ENCODE measurements at places on chromosomes 12 and 14. TPM values are rescaled to one million over a fixed set of nuclear protein-coding genes. Genes with fewer than 3 reads are reported as not detected.

DNA sequence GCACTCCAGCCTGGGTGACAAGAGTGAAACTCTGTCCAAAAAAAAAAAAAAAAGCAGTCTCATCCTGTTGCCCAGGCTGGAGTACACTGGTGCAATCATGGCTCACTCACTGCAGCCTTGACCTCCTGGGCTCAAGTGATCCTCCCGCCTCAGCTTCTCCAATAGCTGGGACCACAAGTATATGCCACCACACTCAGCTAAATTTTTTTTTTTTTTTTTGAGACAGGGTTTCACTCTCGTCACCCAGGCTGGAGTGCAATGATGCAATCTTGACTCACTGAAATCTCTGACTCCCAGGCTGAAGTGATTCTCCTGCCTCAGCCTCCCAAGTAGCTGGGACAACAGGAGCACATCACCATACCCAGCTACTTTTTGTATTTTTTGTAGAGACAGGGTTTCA lies 5.2 kb upstream of the CNPY2 start:
- H3K27me3 ChIP-seq = no peaks in the 10 kb centered on the region
- H3K4me3 ChIP-seq = no peak overlapping the region
- peaks cover 5% of the 10 kb centered on the region for H3K4me1 ChIP-seq
- no peak overlapping the region for H3K27ac ChIP-seq
- no peak for DNase-seq

DNA sequence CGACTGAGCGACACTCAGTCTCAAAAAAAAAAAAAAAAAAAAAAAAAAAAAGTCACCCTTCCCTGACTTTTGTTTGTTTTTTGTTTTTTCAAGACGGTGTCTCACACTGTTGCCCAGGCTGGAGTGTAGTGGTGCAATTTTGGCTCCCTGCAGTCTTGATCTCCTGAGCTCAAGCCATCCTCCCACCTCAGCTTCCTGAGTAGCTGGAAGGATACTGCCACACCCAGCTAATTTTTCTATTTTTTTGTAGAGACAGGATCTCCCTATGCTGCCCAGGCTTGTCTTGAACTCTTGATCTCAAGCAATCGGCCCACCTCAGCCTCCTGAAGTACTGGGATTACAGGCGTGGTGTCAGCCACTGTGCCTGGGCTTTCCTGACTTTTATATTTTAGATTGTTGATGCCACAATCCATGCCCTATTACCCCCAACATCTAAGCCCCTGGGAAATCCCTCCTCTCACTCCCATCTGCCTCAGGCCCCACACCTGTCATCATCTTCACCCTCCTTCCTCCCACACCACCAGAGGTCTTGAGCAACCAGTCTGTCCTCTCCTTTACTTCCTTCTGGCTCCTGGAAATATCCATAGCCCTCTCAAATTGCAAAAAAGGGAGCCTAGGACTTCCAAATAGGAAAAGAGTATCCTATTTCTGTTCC lies 7.8 kb downstream of the IKZF4 start:
- H3K36me3 ChIP-seq = peaks cover 12% of the 10 kb centered on the region
- no peak overlapping the region for H3K4me3 ChIP-seq
- no peaks in the 10 kb centered on the region for H3K4me1 ChIP-seq
- no peak overlapping the region for H3K27ac ChIP-seq
- no peaks in the 10 kb centered on the region for H3K27me3 ChIP-seq

DNA sequence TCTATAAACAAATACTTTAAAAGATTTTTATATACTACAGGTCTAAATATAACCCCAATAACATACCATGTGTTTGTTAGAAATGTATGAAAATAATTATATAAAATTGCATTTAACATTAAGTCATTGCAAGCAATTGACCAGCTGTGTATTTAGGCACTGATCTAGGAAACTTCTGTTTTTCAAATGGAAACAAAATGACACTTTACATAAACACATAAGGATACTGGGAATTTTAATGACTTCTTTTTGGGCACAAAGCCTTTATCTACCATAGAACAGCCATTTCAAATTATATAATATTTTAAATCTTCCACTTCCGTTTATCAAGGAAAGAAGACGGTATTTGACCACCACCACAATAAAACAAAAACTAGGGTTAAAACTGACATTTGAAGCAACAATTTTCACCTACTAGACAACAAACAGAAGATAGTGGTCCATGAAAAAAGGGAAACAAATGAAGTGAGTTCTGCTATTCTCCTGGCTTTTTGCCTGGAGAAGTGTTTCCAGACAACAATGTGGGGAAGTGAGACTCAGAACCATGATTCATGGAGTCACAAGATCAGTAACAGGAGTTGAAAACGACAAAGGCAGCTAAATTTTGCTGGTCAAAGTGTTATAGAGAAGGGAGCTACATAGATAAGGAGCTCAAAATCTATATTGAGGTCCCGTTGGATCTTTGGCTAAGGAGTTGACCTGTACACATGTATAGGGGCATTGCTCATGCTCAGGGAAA lies 475.1 kb downstream of the TRHDE start:
- no peaks in the 10 kb centered on the region for H3K4me1 ChIP-seq
- H3K27me3 ChIP-seq = no peaks in the 10 kb centered on the region
- no peak overlapping the region for H3K27ac ChIP-seq
- no peak for DNase-seq
- H3K36me3 ChIP-seq = no peaks in the 10 kb centered on the region

DNA sequence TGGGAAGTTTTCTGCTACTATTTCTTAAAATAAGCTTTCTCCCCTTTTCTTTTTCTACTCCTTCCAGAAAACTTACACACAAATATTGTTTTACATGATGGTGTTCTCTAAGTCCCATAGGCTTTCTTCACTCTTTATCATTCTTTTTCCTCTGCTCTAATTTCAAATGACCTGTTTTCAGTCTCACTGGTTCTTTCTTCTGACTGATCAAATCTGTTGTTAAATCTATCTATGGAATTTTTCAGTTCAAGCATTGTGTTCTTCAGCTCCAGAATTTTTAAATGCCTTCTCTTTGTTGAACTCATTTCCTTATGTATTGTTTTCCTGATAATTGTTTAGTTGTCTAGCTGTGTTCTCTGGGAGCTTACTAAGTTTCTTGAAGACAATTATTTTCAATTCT lies 29.5 kb upstream of the CNOT2 start:
- H3K27me3 ChIP-seq = no peaks in the 10 kb centered on the region
- H3K27ac ChIP-seq = no peak overlapping the region
- H3K36me3 ChIP-seq = peaks cover 18% of the 10 kb centered on the region
- no peaks in the 10 kb centered on the region for H3K4me1 ChIP-seq

DNA sequence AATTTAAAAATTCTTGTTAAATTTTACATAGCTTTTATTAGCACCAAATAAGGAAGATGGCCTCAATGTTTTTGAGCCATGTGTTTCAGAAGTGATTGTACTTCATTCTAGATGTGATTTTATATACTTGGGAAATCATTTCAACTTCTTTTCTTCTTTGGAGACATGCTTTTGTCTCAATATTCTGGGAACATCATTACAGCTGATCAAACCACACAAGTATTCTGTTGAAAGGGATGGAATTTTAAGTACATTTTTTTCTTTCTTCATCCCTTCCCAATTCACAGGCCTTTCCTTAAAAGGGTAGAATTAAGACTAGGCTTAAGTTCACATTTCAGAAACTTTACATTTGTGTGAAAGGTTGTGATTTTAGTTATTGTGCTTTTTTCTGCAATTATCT lies 66.4 kb downstream of the PAPOLA start:
- H3K27ac ChIP-seq = no peak overlapping the region
- H3K36me3 ChIP-seq = peaks cover 66% of the 10 kb centered on the region
- peaks cover 3% of the 10 kb centered on the region for H3K4me1 ChIP-seq
- H3K27me3 ChIP-seq = no peaks in the 10 kb centered on the region
- no peak for DNase-seq

- no peaks in the 10 kb centered on the region for H3K27me3 ChIP-seq
- no peaks in the 10 kb centered on the region for H3K36me3 ChIP-seq
Measured at GRCh38 chr12:92987846-92988621, 58.9 kb upstream of the EEA1 start.

GRCh38 chr12:92002673-92003382 lies 142.8 kb downstream of the BTG1 start:
- no peak overlapping the region for H3K4me3 ChIP-seq
- no peak for DNase-seq
- no peaks in the 10 kb centered on the region for H3K27me3 ChIP-seq
- H3K27ac ChIP-seq = no peak overlapping the region
- peaks cover 13% of the 10 kb centered on the region for H3K4me1 ChIP-seq

- no peaks in the 10 kb centered on the region for H3K27me3 ChIP-seq
- DNase-seq = no peak
- H3K4me3 ChIP-seq = no peak overlapping the region
- no peak overlapping the region for H3K27ac ChIP-seq
- peaks cover 21% of the 10 kb centered on the region for H3K4me1 ChIP-seq
- peaks cover 22% of the 10 kb centered on the region for H3K36me3 ChIP-seq
Measured at GRCh38 chr14:54769951-54770863, 132.4 kb downstream of the GCH1 start.

- peaks cover 2% of the 10 kb centered on the region for H3K27me3 ChIP-seq
- no peak for DNase-seq
- no peak overlapping the region for H3K27ac ChIP-seq
Measured at GRCh38 chr12:52351196-52352059, 15.9 kb downstream of the KRT85 start.

- no peak for DNase-seq
- H3K4me1 ChIP-seq = peaks cover 29% of the 10 kb centered on the region
- H3K27me3 ChIP-seq = no peaks in the 10 kb centered on the region
- H3K36me3 ChIP-seq = no peaks in the 10 kb centered on the region
Measured at GRCh38 chr12:93447555-93448290, 6.0 kb upstream of the UBE2N start.

DNA sequence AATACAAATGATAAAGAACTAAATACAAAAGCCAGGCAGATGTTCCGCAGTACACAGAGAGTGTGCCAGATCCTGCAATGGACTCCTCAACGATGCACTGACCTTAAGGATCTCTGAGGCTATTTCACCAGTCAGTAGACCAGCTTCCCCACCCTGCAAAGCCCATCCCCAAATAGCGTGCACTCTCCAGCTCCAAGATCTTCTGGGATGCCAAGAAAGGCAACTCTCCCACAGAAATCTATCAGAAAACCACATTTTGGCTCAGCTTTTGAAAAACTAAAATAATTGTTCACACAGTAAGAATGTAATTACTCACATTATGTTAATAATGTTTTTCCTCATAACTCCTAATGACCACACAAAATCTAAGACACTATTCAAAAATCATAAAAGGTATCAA lies 90.4 kb downstream of the PPP2R5E start:
- no peaks in the 10 kb centered on the region for H3K27me3 ChIP-seq
- no peak for DNase-seq
- H3K36me3 ChIP-seq = peaks cover 38% of the 10 kb centered on the region
- peaks cover 8% of the 10 kb centered on the region for H3K4me1 ChIP-seq

DNA sequence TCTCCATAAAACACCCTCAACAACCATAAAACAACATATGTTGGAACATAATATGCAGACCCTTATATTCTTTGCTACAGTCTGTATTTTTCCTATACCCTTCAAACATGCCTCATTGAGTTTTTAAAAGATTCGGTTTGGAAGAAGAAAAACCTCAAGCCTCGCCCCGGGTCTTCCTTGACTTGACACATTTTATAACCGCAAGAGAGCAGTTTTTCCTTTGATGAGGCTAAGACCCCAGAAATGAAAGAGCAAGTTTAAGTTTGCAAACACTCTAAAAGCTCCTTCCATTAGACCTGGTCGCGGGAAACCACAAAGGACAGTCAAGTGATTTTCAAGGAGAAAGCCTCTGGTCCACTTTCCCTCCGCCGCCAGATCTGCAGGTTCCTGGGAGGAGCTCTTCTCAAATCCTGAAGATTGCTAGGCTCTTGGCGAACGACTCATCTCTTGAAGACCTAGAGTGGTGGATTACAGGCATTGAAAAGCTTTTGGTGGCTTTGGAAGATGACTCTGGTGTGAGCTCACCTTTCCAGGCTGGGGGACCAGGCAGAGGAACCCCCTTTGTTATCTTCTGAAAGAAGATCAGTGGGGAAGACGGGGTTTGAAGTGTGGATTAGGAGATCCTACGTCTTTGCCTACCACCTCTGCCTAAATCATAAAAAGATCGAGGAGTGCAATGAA lies at the start of gene ASCL4:
ASCL4 (plus strand) TSS at position 356 of the 681 bp plus-strand sequence. CDS start 515 bp downstream, outside the sequence.
- H3K4me3 ChIP-seq = no peak within 1 kb of the TSS
- peaks cover 36% of the 10 kb centered on the region for H3K27me3 ChIP-seq
- no peak within 1 kb of the TSS for H3K27ac ChIP-seq
- DNase-seq = no peak
- peaks cover 20% of the 10 kb centered on the region for H3K4me1 ChIP-seq
- no peaks in the 10 kb centered on the region for H3K36me3 ChIP-seq

DNA sequence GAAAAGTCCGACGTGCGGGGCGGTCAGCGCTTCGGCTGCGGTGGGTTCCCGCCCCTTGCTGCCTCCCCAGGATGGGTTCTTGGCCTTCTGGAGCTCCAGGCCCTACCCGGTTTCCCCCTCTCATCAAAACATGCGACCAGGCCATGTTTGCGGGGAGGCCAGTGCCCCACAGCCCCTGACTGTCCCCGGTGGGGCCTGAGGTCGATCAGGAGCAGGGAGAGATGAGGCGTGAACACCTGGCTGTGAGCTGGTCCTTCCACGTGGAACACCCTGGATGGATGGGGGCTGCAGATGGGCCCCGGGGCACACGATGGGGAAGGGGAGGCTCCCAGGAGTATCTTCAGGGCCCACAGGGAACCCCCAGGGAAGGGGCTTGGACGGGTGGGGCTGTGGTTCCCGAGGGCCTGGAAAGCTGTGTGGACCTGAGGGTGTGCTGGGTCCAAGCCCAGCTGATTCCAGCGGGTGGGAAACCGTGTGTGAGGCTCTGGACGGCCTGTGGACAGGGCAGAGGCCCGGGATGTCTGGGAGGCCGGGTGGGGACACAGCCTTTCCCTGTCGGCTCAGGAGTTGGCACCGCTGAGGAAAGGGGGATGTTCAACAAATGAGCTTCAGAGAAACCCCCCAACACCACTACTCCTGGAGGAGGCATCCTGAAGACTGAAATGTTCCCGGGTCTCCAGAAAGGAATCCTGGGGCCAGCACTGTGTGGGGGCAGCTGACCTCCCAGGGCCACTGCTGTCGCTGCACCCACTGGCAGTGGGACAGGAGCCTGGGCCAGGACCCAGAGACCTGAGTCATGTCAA lies 187.0 kb upstream of the C14orf180 start:
- H3K36me3 ChIP-seq = peaks cover 6% of the 10 kb centered on the region
- H3K27me3 ChIP-seq = no peaks in the 10 kb centered on the region
- no peak overlapping the region for H3K4me3 ChIP-seq

DNA sequence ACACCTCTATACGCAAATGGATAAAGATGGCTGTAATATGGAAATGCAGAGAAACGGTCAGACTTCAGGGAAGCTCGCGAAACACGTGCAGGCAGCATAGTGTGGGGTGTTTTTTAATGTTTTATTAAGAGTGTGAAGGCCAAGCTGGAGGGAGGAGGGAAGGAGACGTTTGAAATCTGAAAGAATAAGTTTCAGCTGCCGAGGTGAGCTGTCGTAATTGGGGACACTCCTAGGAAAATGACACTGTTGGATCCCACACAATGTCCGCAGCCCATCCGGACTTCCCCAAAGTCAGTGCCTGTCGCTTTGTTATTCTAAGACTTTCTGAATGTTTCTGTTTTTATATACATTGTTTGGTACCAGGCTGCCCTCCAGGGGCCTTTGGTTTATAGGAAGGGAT lies 8.3 kb downstream of the FZD10 start:
- H3K36me3 ChIP-seq = no peaks in the 10 kb centered on the region
- H3K4me1 ChIP-seq = no peaks in the 10 kb centered on the region
- DNase-seq = no peak
- H3K27me3 ChIP-seq = peaks cover 6% of the 10 kb centered on the region
- H3K4me3 ChIP-seq = no peak overlapping the region

CLEC1A gene
- not detected for total RNA-seq

AQP6 gene
- total RNA-seq = not detected

NUAK1 gene
- total RNA-seq = not detected

ACOT4 gene
- 1.2 TPM for total RNA-seq

KRT83 gene
- not detected for total RNA-seq

KRT74 gene
- not detected for total RNA-seq

INHBC gene
- 0.10 TPM for total RNA-seq
